Karpas-422 (cell line): ENCODE measurements at places on chromosomes 1 and 21. TPM values are rescaled to one million over a fixed set of nuclear protein-coding genes. Genes with fewer than 3 reads are reported as not detected.

Gene OR2T33
- total RNA-seq: not detected in 2 replicates

Gene COL9A2
- 7.9 and 28.2 TPM in 2 replicates for total RNA-seq

DNA sequence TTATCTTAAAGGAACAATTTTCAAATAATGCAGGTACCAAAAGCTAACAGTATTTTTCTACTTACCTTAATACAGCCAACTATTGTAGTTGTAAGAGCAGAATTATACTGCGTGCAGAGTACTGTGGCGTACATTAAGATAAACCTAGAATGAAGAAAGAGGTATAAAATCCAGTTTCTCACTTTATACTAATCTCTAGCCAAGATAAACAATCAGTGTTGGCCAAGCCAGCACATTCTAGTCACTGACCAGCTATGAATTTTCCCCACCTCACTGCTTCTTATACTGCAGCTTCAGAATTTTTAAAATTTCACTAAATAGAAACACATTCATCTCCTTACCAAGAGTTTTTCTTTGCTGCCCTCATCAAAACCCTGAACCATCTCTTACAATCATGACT is 33.6 kb downstream of the SLC35D1 start:
- DNase-seq: no peak

DNA sequence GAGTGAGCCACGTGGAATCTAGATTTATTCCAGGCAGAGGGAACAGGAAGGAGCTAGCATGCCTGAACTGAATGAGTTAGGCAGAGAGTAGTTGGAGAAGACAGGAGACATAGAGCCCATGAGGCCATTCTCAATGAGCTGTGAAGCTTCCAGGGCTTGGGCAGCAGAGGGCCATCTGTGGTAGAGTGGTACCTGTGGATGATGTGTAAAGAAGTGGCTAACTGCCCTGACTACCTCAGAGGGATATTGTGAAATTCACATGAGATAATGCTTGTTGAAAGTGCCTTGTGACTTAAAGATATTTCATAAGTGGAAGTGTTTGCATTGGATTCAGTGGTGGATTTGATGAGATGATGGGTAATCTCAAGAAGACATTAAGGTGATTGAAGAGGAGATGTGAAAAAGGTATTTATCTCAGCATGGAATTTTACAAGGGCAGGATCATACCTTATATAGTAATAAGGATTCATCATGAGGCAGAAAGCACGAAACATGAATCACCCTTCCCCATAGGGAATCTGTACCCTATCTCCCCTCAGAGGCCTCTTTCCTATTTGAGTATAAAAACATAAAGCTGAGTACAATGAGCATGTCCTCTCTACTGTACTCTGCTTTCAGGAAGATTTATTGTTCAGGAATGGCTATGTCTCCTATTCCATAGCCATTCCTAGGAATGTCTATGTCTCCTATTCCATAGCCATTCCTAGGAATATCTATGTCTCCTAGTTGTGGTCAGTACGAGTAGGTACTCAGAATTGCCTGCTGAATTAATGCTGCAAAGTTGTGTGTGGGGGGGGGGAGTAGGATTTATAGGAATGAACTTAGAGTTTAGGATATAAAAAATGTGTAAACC is 146.8 kb downstream of the PAPPA2 start:
- DNase-seq: no peak

DNA sequence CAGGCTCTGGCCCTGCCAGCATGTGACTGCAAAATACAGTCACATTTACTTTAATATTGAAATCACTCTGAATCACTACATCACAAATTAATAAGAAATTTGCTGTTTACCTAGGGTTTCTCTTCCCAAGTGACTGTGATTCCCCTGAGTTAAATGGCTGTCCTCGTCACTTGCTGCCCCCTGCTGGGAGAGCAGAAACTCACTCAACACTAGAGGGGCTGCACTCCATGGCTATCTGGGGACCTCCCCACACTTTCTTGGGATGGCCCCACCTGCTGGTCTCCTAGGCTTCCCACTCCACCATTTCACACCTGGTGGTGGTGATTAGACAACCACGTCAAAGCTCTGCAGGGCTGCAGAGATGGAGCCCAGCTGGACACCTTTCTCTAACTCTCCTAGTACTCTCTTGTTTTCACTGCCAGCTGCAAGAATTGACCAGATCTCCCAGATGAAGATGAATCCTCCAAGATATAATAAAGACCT is 63.4 kb downstream of the CD2 start:
- peak; percentile 76 for DNase-seq

- DNase-seq: no peak
Measured at GRCh38 chr1:206892351-206892984, 4.8 kb upstream of the IL24 start.
